ENCODE measurements at places on chromosomes 12 and 14. TPM values are rescaled to one million over a fixed set of nuclear protein-coding genes. Genes with fewer than 3 reads are reported as not detected.

Gene SLC25A47
- not detected for polyA plus RNA-seq

Gene MAP1LC3B2
- polyA plus RNA-seq = 6.9 TPM

Gene OTUB2
- polyA plus RNA-seq = 0.19 TPM

Gene ENDOU
- not detected for polyA plus RNA-seq

Gene PRB3
- polyA plus RNA-seq = not detected

Gene A2M
- polyA plus RNA-seq = not detected

Gene RPAP3
- 46.0 TPM for polyA plus RNA-seq

Gene TMEM119
- 0.33 TPM for polyA plus RNA-seq

Gene MDGA2
- not detected for polyA plus RNA-seq

Gene TRAF3
- 35.3 TPM for polyA plus RNA-seq

Gene ASIC1
- not detected for polyA plus RNA-seq

Gene FOXG1
- not detected for polyA plus RNA-seq

Gene KICS2
- 10.6 TPM for polyA plus RNA-seq

Gene PTHLH
- not detected for polyA plus RNA-seq

Gene TAS2R46
- not detected for polyA plus RNA-seq

Gene SLC17A8
- not detected for polyA plus RNA-seq

Gene SYT1
- 1.6 TPM for polyA plus RNA-seq

Gene MOAP1
- polyA plus RNA-seq = 53.8 TPM

Gene LRP1-AS
- polyA plus RNA-seq = not detected

Gene LGMN
- 25.1 TPM for polyA plus RNA-seq

Gene TAS2R8
- not detected for polyA plus RNA-seq

Gene EML5
- 0.61 TPM for polyA plus RNA-seq

Gene IGF1
- 5.1 TPM for polyA plus RNA-seq

Gene E2F7
- polyA plus RNA-seq = not detected

Gene SLC7A8
- polyA plus RNA-seq = 0.25 TPM

Gene INHBC
- not detected for polyA plus RNA-seq

Gene CDCA3
- 0.60 TPM for polyA plus RNA-seq

Gene RNF212B
- polyA plus RNA-seq = not detected

Gene BCL2L14
- polyA plus RNA-seq = not detected

Gene PIWIL1
- polyA plus RNA-seq = not detected

Gene DYRK4
- 41.7 TPM for polyA plus RNA-seq

Data from IgD-negative memory B cell (primary cell).